ENCODE measurements at places on chromosomes 2 and 18.

- no peak for DNase-seq
Measured at GRCh38 chr2:69490486-69490885, 53.3 kb upstream of the NFU1 start.

- DNase-seq, result peak; percentile 57
Measured at GRCh38 chr2:54240515-54241469, 15.2 kb downstream of the TSPYL6 start.

DNA sequence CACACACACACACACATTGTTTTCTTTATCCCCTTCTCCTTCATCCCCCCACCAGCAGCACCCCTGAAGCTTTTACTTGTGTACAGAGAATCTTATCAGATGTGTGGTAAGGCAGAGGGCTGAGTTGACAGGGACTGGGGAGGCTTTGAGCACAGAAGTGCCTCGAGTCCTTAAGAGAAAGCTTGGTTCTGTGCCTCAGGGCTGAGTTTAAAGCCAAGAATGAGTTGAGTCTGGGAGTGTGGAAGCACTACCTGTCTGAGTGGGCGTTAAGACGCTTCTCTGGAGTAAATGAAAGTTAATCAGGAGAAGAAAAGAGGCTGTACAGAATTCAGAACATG, 2.7 kb downstream of the ID2 start:
- DNase-seq, result peak; percentile 29

- peak; percentile 7 for DNase-seq
Measured at GRCh38 chr18:32980896-32981295, 208.1 kb upstream of the KLHL14 start.

GRCh38 chr2:133892352-133892913, 324.2 kb upstream of the NCKAP5 start:
- no peak for DNase-seq

DNA sequence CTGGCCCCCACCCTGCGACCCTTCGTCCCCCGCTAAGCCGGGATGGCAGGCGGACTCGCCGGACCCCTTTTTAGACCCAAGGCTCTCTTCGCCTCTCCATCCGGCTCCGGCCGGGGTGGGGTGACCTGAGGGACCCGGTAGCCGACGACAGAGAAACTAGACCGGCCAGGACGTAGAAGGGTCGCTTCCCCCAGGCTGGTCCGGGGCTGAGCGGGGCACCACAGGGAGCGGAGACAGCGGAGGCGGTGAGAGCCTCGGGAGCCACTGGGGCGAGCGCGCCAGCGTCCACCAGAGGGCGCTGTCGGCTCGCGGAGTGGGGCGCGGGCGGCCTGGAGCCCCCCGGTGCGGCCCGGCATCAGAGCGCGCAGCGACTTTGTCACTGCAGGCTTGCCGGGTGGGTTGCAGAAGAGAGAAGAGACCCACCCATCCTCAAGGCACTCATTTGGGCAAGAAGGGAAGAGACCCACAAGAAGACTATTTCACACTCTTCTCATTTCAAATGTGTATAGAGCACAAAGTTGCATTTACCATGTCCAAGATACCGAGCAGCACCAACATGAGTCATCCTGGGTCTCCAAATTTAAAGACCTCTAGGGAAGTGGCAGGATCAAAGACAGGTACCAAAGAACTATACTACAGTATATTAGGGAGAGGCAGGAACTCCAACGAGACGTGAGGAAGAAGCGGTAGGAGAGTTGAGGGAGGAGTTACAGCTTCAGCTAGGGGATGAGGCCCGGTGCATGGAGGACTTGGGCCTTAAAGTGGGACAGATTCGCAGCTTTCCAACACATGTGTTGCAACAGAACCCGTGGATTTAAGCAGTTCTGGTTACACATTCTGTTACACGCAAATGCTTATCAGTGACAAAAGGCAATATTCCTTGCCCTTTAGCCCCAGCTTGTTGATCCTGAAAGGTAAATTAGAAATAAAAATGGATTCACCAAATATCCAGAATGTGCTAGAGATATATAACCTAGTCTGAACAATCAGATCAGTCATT, 7.6 kb upstream of the PRKCE start:
- peak; percentile 84 for DNase-seq

GRCh38 chr2:74843899-74844298, 10.0 kb downstream of the HK2 start:
- peak; percentile 84 for DNase-seq

DNA sequence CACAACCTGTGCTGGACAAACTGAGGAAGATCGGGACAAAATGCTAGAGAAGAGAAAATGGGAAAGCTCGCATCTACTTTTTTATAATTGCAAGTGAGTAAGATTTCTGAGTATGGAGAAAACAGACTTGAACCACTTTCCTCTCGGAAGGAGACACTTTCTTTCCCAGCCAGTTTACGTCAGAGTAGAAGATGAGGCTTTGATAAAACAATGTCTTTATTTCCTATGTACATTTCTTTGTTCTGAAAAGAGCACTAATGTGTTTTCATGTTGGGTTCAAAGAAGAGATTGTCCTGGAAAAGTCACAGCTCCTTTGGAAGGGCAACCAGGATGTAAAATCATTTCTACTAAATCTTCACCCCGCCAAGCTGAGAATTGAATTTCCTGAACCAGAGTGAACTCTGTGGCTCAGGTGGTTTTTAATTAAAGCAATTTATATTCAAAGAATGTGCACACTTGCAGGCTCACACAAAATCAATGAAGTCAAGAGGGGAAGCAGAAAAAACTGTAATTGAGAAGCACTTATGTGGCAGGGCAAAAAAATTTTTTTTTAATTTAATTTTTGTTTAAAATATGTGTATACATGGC, 23.4 kb upstream of the ITGA6 start:
- DNase-seq, result no peak

DNA sequence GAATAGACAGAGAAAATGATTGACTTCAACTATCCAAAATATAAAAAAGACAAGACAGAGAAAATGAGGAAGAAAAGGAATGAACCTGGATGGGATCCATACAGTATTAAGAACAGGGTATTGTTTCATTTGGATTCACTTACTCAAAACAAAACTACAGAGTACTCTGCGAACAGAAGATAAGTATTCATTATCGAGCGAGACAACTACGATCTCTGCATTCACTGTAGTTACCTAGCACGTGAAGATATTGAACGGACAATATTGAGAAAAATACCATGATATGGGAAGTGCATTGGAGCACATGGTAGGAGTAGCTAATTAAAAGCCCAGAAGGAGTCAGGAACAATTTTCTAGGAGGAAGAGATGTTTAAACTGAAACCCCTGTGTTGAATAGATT, 1.0 kb upstream of the ORC2 start:
- no peak for DNase-seq

- DNase-seq, result no peak
Measured at GRCh38 chr2:48148841-48149430, 242.6 kb upstream of the FBXO11 start.

DNA sequence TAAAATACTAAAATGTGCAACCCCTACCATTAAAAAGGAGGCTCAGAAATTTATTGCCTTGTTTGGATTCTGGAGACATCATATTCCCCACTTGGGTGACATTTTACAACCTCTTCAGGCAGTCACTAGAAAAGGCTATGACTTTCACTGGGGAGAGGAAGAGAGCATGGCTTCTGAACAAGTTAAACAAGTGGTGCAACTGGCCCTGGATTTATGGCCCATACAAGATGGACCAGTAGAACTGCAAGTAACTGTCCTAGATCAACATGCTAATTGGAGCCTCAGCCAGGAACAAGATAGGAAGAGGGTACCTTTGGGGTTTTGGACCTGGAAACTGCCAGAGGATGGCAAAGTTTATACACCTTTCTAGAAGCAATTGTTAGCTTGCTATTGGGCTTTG, 4.0 kb upstream of the DSG2 start:
- DNase-seq, result no peak

DNA sequence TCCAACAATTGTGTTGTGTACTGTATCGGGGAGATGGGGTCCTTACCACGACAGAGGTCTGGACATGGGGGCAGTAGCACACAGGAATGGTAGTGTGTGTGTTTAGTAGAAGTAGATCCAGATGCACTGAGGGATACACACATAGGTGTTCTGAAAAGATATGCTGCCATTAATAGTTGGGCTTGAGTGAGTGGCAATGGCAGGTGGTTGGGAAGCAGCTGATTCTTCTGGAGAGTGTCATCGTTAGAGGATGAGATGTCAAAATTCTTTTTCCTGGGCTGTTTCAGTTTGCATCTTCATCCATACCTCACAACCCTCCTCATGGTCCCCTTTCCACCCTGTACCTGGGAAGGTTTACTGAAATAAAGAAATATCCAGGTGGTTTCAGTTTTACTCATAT, 66.6 kb downstream of the UGGT1 start:
- DNase-seq, result no peak

GRCh38 chr18:13316063-13316462, 97.5 kb downstream of the LDLRAD4 start:
- no peak for DNase-seq

GRCh38 chr2:233233618-233234230, 17.7 kb upstream of the ATG16L1 start:
- DNase-seq, result no peak

DNA sequence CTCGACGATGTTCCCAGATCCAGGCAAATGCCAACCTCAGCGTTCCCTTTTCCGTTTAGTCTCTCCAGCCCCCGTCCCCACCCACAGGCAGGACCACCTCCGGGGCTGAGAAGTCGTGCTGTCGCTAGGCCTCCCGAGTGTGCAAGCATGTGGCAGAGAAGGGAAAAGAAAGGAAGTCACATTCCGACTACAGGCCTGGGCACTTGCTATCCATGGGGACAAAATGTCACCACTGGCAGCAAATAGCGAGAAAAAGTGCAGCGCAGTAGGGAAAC, 420 bp downstream of the PIGN start:
- DNase-seq, result no peak

DNA sequence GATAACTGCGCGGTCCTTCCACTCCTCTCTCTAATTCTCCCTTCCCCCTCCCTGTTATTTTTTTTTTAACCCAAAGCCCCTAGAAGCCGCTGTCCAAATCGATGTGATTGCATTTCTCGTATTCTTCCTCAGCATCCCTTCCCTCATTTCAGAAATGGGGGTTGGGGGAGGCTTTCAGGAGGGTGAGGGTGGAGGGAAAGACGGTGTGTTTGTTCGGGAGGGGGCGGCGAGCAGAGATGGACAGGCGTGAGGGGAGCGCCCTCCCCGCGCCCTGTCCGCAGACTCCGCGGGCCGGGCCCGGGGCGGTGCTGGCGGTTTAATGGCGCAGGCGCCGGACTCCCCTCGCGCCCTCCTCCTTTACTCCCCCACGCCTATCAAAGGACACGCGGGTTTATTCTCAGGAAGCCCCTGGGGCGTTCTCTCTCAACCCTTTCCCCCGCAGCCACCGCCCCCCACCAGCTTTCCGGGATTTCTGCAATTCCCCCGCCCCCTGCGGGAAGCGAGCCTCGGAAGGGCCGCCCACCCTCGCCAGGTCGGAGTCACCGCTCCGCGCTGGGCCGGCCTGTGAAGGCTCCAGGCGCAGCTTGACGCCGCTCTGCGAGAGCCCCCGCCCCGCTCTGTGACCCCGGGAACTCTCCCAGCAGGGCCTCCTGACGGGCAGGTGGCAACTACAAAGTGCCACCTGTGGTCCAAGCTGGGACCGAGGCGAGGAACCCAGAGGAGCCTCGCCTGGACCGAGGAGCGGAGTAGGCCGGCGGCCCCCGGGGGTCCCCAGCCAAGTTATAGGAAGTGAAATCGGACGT, 981 bp downstream of the ST8SIA3 start:
- no peak for DNase-seq

GRCh38 chr2:223997938-223998337, 40.7 kb downstream of the MRPL44 start:
- no peak for DNase-seq

GRCh38 chr18:55762424-55762823, 174.4 kb upstream of the TCF4 start:
- no peak for DNase-seq

DNA sequence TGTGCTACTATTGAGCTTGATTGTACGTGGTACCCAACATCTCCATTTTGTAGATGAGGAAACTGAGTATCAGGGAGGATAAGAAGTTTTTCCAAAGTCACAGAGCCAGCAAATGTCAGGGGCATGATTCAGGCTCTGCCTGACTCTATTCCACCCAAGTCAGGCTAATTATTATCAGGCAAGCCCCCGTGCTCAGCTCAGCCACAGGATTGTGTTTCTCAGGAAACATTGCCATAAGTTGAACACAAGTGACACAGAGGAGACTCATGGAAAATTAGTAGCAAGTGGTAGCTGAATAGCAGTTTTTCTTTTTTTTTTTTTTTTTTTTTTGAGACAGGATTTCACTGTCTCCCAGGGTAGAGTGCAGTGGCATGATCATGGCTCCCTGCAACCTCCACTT, 260.5 kb downstream of the C1D start:
- DNase-seq, result no peak

DNA sequence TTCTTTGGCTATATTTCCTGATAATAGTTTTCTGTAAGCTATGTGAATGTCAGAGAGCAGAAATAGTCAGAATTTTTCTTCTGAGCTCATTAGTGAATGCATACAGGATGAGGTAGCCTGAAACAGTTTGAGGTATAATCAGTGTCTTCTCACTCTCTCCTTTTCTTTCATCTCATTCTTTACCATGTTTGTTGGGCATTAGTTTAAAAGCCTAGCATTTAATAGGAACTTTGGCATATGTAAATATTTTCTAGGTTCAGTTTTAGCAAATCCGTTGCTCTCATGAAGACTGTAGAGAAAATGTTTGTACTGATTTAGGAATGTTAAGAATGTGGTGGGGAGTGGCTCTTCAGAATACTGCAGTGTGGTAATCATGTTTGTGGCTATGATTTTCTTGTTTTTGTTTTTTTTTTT, 119.4 kb downstream of the PARD3B start:
- DNase-seq, result peak; percentile 9

- DNase-seq, result no peak
Measured at GRCh38 chr2:124970030-124970429, 944.9 kb downstream of the CNTNAP5 start.

DNA sequence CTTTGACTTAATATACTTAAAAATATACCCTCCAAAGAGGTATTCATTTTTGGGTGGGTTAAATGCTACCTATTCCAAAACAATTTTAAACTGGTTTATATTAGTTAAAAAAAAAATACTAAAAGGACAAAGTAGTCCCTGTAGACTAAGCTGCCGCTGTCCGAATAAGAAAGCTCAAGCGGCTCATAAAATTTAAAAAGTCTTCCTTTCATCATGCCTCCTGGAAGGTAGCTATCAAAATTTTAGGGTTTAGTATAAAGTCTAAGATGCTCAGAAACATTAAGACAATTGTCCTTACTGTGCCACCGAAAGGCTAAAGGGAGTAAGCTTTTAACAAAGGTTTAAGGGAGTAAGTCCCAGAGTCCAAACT, 440 bp upstream of the UGGT1 start:
- no peak for DNase-seq

- peak; percentile 60 for DNase-seq
Measured at GRCh38 chr2:54015798-54016699, 45.3 kb upstream of the PSME4 start.
